ENCODE measurements at places on chromosomes 2 and 18.
A peak's percentile ranks its signal among the peaks of the same experiment; 100 is the strongest.

- DNase-seq, result no peak
These were observed 8.0 kb downstream of the ABCB11 start for GRCh38 chr2:169023161-169023560.

GRCh38 chr2:120541553-120541932 is 194.1 kb upstream of the GLI2 start:
- DNase-seq, result no peak

- DNase-seq, result no peak
These were observed 37.7 kb upstream of the SMAD2 start for GRCh38 chr18:47968006-47968676.

GRCh38 chr18:48136051-48136826 is 205.8 kb upstream of the SMAD2 start:
- peak; percentile 25 for DNase-seq

DNA sequence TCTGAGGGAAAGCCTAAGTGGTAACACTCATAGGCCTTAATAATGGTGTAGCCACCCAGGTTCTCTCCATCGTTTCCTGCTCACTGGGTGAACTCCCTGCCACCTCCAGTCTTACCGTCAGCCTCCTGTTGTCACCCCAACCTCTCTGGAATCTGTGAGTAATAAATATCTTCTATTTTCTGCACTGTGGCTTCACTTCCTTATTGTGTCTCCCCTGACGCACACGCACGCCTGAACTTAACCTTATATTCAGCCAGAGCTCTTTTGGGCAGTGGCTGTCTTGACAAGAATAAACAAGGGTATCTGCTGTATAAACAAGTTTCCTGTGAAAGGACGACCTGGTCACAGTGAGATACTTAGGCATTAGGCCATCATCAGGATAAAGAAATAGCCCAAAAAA is 467.2 kb downstream of the SPAG16 start:
- no peak for DNase-seq
